Adrenal gland (tissue), 19 donors: ENCODE measurements at places on chromosomes 6 and 20. TPM values are rescaled to one million over a fixed set of nuclear protein-coding genes. Genes with fewer than 3 reads are reported as not detected.

DNA sequence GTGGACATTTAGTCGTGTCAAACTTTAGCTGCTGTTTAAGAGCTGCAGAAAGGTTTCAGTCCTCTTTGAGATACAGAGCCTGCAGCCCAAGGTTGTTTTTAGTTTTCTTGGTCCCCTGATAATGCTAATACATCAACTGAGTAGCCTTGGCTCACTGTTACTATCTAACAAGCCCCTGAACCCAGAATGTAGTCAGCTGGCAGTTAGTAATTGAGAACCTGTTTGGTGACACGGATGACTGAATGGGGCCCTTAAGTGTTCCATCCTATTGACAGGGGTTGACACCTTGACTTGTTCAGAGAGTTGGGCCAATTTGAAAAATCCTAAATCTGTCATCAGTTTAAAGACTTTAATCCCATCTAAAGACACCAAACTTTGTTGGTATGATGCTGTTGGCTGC is 2.8 kb downstream of the RTN4IP1 start:
- no peak for DNase-seq

GRCh38 chr20:16265334-16265733 is 307.9 kb downstream of the KIF16B start:
- DNase-seq = no peak

The POFUT1 gene
- 26.3 TPM for total RNA-seq

DNA sequence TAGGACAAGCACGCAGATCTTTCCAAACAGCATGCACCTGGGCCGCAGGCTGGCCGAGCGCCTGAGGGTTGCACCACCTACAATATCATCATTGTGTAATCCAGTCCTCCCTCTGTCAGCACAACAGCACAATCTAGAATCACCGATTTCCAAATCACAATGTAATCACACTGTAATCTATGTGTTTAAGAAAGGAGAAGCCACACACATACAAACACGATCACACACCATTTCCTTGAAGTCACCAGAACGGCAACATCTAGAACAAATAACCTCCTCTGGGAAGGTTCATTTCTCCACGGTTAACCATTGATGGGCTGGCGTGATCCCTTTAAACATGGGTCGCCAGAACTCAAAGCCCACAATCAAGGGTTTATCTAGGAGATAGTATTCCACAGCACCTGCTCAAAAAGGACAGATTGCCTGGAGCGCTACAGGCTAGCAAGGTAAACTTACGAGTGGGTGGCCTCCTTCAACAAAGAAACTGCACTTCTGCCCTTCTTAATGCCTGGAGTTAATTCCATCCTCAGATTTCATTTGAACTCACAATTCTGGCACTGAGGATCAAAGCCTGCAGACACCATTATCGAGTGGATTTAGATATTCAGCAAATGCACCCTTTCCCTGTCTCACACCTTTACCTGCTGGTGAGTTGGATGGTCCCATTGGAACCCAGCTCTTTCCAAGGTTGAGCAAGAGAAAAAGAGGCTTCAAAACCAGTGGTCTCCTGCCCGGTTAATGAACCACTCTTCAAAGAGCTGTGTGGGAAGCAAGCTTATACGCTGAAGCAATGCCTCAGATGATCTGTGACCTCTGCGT is 83.8 kb upstream of the FOXQ1 start:
- DNase-seq = no peak
